ENCODE measurements at places on chromosomes 1 and 21.

DNA sequence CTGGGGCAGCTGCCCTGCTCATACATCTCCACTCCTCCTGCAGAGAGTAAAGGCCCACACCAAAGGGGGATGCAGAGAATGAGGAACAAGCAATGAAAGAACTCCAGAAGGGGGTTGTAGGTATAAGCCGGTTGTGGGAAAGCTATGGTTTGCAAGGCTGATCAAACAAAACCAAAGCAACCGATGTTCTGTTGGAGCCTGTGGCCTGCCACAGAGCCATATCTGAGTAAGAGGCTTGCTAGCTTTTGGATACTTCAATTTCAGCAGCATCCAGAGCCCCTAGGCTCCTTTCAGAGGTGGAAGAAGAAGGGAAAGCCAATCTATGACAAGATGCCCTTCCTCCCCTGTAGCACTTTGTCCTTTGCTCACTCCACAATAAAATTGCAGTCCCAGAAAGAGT is 163.2 kb downstream of the RRAGC start:
- DNase-seq, result no peak

DNA sequence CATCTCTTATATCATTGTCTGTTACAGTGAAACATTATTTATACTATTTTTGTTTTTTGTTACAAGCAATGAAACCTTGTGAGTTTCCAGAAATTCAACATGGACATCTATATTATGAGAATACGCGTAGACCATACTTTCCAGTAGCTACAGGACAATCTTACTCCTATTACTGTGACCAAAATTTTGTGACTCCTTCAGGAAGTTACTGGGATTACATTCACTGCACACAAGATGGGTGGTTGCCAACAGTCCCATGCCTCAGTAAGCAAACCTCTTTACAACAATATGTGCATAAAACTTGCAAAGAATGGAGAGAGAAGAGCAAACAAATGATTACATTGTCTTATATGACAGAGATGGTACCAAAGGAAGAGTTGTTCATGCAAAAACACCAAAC is 22.4 kb downstream of the CFHR4 start:
- DNase-seq, result no peak

GRCh38 chr1:94873520-94874351 is 53.2 kb downstream of the CNN3 start:
- no peak for DNase-seq

GRCh38 chr1:193456811-193457280 is 270.4 kb upstream of the B3GALT2 start:
- DNase-seq, result no peak

DNA sequence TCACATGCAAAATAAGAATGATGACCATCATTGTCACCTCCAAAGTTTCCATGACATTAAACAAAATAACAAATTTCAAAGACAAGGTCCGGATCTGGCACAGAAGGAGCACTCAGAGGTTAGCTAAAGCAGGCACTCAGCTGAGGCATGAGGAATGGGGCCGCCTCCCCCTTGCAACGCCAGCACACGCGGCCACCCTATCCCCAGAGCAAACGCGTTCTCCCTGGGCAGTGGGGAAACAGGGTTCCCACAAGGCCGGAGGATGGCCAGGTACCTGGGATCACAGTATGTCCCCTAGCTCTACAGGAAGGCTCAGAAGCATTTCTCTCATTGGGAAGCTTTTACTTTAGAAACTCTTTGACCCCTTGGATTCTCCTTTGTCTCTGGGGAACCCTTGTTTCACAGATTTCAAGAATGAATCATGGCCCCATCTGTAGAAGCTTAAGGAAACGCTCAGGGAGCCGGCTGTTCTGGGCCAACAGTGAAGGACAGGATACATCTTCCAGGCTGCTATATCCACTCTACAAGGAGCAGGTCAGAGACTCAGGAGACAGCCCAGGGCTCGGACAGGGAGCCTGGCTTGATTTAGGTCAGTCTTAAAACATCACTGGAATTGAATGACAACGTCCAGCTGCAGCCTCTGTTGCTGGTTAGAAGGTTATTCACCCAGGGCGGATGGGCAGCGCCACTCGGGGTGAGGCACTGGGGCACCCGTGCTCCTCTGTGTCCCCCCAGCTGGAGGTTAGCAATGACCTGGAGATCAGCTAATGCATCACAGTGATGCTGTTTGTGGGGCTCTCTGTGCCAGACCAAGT is 496.4 kb downstream of the NPHP4 start:
- DNase-seq, result no peak

GRCh38 chr1:173392895-173393658 is 84.1 kb upstream of the PRDX6 start:
- no peak for DNase-seq

DNA sequence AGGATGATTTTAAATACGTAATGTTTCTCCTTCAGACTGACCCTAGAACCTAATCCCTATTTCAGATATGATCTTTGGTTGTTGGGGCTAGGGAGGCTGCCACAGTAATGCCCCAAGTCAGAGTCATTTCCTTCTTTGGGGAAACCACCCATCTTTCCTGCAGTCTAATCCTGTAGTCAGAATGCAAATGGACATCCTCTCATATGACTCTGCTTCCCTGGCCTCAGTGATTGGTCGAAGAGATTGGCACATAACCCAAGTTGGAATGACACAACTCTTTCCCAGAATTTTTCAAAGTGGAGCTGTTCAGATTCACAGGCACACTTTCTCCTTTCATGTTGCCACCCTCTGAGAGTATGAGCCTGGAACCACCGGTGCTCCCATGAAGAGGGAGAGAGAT is 58.8 kb upstream of the ZNF644 start:
- no peak for DNase-seq

DNA sequence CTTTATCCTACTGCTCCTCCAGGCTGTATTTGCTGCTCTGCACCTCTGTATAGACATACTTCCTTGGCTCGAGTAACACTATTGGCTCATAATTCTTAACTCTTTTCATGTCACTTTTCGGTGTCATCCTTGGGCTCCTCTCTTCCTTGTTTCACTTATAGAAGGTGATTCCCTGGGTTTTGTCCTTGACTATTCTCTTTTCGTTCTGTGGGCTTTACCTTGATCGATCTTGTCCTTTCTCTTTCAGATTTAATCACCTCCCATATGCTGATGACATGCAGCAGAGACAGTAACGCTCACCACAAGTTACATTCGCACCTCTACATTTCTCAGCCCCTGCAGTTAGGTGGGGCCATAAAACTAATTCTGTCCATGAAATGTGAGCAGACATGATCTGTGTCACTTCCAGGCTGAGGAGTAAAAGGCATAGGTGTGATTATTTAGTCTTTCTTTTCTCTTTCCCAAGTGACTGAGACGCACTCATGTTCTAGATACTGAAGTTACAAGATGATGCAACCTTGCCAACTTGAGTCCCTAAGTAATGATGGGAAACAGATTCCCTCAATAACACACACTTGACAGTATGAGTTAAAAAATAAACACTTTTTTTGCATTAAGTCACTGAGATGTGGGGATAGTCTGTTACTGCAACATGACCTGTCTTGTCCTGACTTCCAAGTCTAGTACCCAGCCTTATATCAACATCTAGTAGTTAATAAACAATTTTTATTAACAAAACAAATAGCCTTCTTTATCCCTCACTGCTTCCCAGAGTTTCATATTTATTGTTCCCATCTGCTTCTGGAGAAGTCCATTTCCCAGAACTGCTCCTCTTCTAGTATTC is 49.9 kb upstream of the HAO2 start:
- DNase-seq, result no peak

DNA sequence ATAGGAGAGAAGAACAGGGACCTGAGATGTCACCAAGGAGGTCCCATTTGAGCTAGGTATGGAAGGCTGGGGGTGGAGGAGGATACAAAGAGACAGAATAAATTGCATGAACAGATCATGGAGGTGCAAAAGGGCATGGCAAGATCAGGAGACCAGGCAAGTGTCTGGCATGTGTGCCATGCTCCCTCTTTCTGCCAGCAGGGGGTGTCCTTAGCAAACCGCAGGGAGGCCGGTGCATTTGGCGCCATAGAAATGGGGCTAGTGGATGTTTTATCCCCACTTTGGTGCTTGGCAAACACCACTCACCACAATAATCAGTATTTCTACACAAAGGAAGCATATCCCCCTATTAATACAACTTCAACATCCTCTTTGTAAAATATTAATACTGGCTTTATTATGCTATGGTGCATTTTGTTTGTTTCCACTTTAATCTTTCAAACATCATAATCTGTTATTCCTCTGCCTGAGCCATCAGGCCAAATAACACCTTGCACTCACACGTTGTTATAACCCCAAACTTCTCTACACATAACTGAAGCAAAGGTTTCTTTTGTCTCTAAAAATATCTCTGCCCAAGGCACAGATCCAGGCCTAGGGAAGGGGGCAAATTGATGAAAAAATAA is 25.9 kb downstream of the S100A6 start:
- peak; percentile 37 for DNase-seq

DNA sequence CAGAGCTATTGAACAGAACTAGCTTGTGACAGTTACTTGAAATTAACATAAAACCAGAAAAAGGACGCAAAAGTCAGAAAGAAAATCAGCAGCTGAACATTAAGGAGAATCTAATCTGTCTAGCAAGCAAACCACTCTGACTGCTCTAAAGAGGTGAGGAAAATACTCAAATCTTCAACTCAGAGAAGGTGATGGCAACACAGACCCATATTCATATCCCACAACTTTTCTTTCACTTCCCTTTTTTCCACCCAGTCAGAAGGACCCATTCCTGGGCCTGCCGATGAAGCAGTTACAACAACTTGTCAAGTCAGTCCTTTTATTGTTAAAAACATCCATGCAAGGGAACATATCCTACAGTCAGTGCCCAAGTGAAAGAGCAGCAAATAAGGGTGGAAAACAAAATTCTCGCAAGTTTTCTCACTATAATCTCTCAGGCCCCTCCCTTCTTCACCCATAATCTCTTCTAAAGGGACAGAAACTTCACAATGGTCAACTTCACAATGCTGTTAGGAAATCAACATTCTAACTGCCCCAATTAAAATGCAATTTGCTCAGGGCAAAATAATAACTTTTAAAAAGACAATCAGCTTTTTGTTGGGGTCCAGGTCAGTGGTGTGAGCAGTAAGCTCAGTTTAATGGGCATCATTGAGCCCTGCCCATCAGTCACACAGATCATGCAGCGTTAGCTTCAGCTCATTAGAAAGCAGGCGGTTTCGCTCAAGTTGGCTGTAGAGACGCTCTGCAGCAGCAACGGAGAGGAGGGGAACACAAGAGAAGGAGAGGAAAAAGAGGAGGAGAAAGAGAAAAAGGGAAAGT is 3.6 kb upstream of the NUP210L start:
- DNase-seq, result no peak

- no peak for DNase-seq
Observed at GRCh38 chr1:205225901-205226765, 1.6 kb upstream of the TMCC2 start.

DNA sequence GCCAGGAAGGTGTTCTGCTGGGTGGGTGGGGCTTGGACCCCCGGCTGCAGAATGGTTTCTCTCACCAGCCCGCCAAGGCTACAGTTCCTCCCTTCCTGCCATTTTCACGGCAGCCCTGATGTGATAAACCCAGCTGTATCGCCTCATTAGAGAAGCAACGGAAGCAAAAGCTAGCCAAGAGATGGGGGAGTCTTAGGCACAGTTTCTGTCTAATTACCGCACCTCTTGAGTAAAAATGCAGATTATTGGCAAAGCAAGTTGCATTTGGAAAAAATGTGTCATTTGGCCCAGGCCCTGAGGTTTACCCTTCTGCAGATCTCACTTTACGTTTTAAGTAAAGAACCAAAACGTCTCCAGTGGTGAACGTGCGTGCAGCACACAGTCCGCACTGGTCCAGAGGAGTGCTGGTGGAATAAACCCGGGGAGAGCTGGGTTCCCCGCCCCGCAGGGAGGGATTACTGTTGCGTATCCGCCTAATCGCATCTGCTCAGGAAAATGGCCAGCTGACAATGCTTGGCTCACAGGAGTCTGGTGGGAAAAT is 109.9 kb downstream of the GALNT2 start:
- no peak for DNase-seq

DNA sequence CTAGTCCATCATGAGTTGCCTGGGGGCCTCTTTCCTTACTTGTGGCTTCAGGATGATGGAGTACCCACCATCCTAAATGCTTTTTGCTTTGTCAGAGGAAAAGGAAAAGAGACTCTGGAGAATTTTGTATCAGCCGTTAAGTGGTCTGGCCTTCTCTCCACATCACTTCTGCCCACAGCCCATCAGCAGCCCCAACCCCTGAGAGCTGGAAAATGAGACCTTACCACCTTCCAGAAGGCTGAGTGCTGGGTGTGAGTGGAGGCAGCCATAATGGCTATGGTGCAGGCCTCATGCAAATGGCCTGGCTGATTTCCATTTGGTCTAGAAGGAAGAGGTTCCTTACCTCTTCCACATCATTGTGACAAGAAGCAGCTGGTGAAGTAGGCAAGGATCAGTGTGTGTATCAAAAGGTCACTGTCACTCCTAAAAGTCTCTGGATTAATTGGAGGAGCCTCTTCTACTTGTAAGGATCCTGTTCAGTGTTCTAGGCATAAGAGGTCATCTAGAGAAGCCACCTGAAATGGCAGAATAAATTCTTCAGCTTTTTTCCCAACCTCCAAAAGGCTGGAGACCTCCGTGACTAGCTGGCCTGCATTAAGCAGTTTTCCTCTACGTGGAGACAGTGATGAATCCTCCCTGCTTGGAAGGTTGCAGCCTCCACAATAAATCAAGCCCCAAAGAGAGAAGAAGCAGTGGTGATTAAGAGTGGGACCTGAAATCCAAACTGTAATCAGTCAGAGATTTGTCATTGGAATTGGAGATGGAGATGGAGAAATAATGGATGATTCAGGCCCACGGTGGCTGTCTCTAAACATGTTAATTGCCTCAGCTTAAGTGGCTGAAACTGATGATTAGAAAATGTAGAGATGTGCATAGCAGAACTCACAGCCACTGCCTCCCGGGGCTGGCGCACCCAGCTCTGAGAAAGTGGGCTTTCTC is 111.5 kb downstream of the CNIH3 start:
- DNase-seq, result no peak

- DNase-seq, result no peak
Observed at GRCh38 chr1:26064553-26064952, 2.9 kb downstream of the TRIM63 start.

DNA sequence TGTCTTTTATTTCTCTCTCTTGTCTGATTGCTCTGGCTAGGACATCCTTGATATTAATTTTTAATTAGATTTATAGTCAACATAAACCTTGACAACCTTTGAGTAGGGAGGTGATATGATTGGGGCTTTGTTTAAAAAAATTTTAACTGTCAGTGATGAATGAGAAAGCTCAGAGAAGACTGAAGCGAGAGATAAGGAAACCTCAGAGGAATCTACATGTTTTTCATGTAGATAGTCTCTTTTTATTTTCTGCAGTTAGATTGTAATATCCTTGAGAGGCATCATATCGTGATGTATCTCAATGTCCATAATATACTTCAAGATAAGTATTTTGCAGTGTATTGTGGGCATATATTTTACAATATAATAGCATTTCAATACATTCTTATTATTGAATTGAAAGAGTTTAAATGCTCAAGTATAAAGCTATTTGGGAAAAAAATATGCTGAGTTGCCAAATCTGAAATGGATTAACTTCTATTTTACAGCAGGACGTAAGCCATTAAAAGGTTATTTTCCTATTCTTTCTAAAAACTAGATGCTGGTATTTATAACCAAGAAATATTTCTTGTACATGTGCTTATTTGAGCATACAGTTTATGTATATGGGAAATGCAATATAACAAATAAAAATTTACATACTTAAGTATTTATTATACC is 802.4 kb upstream of the ADGRL4 start:
- no peak for DNase-seq
